ENCODE measurements at places on chromosomes 12 and 14.

GRCh38 chr12:9977916-9978315 lies 6.7 kb downstream of the CLEC12A start:
- DNase-seq: no peak

GRCh38 chr14:57485635-57486034 lies 8.0 kb downstream of the CCDC198 start:
- no peak for DNase-seq

- no peak for DNase-seq
Measured at GRCh38 chr12:68839183-68840147, 31.5 kb downstream of the MDM2 start.

DNA sequence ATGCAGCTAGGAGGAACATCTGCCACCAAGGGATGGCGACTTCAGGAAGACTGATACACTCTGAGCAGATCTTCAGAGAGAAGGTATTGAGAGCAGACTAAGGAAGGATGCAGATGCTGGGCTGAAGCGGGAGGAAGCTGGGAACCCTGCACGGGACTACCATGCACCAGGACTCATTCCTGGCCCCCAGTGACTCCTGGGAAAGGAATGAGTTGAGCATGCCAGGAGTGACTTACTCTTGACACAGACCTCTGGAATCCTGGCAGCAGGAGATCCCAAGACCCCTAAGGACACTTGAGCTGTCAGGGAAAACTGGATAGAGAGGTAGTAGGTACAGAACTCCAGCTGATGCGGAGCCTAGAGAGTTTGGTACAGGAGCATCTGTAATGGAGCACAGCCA lies 336.1 kb downstream of the RPS29 start:
- DNase-seq: no peak

- DNase-seq: no peak
Measured at GRCh38 chr14:101465795-101466448, 95.4 kb upstream of the DIO3 start.

GRCh38 chr12:31803306-31804184 lies 74.7 kb upstream of the AMN1 start:
- no peak for DNase-seq

GRCh38 chr14:23302290-23303225 lies at the start of gene PPP1R3E:
Gene PPP1R3E, minus strand, starts transcription at chr14:23302859. Its CDS starts 283 bp downstream, at chr14:23302576.
- DNase-seq: peak; percentile 84

GRCh38 chr12:118193477-118193876 lies 57.6 kb downstream of the PEBP1 start:
- no peak for DNase-seq

DNA sequence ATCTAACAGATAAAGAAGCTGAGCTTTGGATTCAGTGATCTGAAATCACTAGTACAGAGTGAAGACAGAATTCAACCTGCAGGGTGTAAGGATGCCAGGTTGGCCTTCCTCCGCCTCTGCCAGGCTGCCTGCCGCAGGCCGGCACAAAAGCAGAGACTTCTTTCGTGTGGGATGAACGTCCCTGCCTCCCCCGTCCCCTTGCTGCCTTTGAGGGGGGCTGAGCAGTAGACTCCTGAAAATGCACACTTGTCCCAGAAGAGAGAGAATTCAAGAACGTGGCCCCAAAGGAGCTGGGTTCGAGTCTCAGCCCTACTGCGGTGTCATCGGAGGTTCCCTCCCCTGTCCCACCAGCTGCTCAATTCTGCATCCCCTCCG lies 154.3 kb downstream of the BCL11B start:
- DNase-seq: no peak

GRCh38 chr14:61570549-61571290 lies 124.6 kb upstream of the HIF1A start:
- no peak for DNase-seq

GRCh38 chr12:103858953-103859601 lies 18.0 kb upstream of the NT5DC3 start:
- DNase-seq: no peak

- DNase-seq: peak; percentile 25
Measured at GRCh38 chr12:62435303-62436163, 31.1 kb upstream of the MON2 start.

GRCh38 chr12:30438601-30439041 lies 257.0 kb downstream of the IPO8 start:
- no peak for DNase-seq

- DNase-seq: no peak
Measured at GRCh38 chr12:70744178-70744577, 106.9 kb upstream of the PTPRB start.

GRCh38 chr14:101400830-101401229 lies 160.5 kb upstream of the DIO3 start:
- no peak for DNase-seq

DNA sequence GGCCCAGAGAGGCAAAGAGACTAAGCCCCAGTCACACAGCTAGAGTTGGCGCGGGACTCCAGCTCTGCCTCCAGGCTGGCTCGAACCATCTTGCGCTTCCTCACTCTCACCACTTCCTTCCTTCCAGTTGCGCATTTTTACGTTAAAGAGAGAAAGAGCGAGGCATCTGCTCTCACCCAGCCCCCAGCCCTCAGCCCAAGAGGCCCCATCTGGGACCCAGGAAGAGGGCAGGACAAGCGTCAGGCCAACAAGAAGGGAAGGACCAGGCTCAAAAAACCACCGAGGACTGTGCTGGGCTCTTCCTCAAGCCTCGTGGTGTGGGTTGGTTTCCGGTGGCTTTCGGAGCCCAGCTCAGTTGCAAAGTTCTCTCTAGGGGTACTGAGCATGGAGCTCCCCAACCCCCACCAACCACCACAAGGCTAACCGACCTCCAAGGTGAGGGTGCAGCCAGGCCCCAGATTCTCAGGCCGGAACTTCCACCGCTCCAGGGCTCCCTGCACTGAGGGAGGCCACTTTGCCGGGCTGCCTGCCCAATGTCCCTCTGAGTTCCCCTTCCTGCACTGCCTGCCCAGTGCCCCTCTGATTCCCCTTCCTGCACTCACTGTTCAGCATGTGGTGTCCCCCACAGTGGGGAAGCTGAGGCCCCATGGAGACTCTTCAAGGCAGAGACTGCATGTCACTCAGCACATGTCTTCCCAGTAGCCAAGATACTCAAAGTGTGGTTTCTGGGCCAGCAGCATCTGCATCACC lies 35.9 kb downstream of the TESC start:
- DNase-seq: no peak

DNA sequence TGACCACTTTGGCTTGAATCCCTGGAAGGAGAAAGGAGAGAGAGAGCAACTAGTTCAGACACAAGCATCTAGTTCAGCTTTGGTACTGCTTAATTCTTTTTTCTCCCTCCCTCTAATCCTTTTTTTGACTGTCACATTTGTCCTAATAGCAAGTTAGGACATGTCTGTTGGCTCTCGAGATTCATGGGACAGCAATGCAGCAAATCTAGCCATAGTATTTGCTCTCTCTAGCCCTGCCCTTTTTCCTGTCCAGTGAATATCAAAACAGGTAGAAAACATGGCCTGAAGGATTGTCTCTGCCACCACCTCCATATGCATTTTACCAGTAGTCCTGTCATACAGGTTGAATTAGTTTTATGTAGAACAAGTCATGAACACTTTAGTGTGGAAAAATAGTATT lies 116.4 kb downstream of the PTPRB start:
- no peak for DNase-seq

GRCh38 chr14:50823051-50823761 lies 7.8 kb downstream of the NIN start:
- no peak for DNase-seq

DNA sequence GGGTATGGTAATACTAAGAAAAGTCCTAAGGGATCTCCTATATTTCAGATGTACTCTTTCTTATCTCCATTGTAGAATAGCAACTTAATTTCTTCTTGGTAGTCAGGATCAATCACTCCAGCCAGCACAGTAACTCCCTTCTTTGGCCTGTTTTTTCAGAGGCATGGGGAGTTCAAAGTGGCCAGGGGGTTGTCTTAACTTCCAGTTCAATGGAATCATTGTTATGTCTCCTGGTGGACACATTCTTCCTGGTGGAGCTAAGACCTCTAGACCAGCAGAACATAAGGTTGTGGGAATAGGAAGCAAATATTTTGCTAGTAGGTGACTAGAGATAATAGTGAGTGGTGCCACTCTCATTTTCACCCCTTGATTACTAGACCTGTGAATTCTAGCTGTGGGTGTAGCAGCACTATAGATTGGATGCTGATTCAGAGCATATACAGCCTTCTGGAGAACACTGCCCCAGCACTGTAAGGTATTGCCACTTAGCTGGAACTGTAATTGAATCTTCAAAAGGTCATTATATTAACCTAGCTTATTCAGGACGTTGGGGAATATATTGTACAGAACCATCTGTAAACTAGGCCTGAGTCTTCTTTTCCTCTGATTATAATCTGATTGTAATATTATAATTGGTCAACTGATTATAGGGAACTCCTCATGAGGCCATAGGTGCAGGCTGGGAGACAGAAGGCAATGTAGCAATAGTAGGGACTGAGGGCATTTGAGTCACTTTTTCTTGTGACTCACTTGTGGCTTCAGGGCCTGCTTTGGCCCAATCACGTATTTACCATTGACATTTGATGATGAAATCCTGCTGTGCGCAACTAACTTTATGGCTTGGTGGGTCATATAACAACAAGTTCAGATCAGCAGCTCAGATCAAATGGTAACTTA lies 60.2 kb upstream of the ATP2B1 start:
- peak; percentile 22 for DNase-seq

GRCh38 chr12:130956009-130956408 lies 2.3 kb downstream of the ADGRD1 start:
- DNase-seq: no peak

DNA sequence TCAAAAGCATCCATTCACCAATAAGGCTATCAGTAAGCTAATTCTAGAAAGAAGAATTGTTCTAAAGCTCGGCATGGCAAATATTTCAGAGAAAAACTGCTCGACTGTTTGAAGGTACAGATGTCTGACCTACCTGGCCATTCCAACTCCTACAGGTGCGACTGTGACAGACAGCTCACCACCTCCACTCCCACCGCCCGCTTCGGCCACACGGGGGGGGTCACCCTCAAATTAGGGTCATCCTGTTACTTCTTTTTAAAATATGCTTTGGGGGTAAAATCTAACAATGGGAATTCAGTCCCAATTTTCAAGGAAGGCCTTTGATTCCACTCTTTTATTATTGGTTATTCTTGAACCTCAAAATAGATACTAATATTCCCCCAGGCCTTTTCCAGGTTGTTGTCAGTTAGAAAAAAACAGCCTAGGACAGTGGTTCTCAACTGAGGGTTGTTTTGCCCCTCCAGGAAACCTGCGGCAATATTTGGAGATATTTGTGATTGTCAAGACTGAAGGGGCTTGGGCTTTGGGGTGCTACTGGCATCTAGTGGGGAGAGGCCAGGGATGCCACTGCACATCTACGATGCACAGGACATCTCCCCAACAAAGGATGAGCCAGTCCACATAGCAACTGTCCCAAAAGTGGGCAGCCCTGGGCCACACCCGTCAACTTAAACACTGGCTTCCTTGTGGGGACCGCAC lies 81.2 kb downstream of the BCL11B start:
- no peak for DNase-seq

- no peak for DNase-seq
Measured at GRCh38 chr14:72512281-72512680, 381.6 kb downstream of the DPF3 start.

GRCh38 chr14:100654814-100655740 lies 67.9 kb upstream of the BEGAIN start:
- peak; percentile 22 for DNase-seq

- no peak for DNase-seq
Measured at GRCh38 chr12:54364413-54364812, at the start of gene GPR84. Gene GPR84, minus strand, starts transcription at chr12:54364486. Its CDS starts 635 bp downstream, at chr12:54363851.

GRCh38 chr12:92132288-92132687 lies 13.4 kb downstream of the BTG1 start:
- no peak for DNase-seq

- DNase-seq: no peak
Measured at GRCh38 chr14:54864526-54864925, 38.1 kb downstream of the GCH1 start.

DNA sequence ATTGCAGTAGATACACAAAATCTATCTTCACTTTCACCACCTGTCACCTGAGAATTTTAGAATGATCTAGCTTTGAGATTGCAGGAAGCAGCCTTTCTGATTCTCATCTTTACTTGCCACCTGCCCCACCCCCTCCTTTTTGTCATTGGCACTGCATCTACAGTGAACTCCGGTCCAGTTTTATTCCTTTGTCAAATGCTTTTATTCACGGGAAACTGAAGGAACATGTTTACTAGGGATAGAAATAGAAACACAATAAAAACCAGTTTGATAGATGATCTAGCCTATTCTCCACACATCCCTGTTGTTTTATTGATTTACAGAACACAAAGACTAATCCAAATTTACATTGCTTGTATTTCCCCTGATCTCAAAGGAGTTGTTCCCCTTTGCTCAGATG lies 471.7 kb upstream of the STXBP6 start:
- no peak for DNase-seq

DNA sequence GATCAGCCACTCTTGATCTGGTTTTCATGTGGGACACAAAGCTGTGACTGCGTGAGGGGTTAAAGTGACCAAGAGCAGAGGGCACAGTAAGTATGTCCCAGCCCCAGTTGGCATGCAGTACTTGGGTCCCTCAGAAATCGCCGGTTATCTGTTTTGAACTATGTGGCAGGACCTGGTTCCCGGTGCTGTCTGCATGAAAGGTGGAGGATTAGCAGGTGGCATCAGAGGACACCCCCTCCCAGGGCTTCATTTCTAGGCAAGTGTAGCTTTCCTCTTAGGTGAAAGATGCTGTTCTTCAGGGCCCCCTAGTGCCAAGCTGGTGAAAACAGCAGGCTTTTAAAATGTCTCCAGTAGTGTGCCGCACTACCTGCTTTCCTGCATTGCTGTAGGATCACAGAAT lies 57.1 kb downstream of the ATG14 start:
- DNase-seq: peak; percentile 51

GRCh38 chr12:92063641-92064040 lies 82.0 kb downstream of the BTG1 start:
- no peak for DNase-seq

DNA sequence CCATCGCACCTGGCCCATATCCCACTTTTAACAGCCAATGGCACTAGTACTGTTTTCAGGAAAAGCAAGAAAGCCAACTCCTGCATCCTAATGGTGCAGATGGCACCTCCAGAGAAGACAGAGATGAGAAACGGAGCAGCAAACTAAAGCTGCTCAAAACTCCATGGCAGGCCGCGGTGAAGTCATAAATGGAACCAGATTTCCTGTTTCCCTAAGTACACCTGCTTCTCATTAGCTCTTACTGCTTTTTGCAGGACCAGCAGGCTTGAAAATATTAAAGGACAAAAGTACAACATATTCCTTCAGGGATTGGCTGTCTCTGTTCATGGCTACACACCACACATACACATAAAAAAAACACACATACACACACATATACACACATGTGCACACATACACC lies 36.7 kb upstream of the LGALS3 start:
- DNase-seq: no peak
